Ammon's horn (tissue), 1 donor: ENCODE measurements at places on chromosomes 1 and 21.

DNA sequence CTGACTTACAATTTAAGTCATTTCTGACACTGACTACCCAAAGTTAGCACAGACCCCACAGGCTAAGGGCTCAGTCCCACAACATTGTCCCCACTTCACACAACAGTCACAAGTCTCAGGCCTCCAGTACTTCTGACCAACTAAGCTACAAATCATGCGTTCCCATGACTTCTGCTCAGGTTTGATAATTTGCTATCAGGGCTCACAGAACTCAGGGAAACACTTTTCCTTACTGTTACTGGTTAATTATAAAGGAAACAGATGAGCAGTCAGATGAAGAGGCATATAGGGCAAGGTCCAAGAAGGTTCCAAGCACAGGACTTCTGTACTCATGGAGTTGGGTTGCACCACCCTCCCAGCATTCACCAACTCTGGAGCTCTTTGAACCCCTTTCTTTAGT lies 151.2 kb upstream of the TNR start:
- DNase-seq = no peak

DNA sequence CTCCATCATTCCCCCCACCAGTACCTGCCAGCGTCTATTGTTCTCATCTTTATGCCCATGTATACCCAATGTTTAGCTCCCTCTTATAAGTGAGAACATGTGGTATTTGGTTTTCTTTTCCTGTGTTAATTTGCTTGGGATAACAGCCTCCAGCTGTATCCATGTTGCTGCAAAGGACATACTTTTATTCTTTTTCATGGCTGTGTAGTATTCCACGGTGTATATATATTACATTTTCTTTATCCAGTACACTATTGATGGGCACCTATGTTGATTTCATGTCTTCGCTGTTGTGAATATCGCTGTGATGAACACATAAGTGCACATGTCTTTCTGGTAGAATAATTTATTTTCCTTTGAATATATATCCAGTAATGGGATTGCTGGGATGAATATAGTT lies 313.3 kb upstream of the GREM2 start:
- no peak for DNase-seq

DNA sequence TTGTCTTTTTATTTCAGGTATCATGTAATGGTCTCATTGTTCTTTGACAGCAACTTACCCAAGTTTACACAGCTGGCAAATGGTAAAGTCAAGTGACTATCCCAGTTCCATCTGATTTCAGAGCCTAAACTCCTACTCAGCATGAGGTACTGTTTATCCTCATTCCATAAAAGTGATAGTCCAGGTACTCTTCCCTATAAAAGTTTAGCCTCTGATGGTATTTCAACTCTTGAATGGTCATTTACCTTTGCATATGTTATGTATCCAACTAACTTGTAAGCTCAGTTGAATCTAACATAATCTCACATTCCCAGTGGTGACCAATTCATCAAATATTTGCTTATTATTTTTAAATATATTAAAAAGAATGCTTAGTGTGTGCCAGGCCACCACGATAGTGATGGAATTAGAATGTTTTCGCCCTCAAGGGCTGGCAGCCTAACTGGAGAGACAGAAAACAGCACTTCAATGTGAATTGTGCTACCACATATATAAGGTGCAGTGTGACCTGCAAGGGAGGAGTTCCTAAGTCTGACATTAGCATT lies 307.1 kb downstream of the CTH start:
- no peak for DNase-seq

- DNase-seq = no peak
Measured at GRCh38 chr1:156245451-156246232, 2.2 kb downstream of the PAQR6 start.

DNA sequence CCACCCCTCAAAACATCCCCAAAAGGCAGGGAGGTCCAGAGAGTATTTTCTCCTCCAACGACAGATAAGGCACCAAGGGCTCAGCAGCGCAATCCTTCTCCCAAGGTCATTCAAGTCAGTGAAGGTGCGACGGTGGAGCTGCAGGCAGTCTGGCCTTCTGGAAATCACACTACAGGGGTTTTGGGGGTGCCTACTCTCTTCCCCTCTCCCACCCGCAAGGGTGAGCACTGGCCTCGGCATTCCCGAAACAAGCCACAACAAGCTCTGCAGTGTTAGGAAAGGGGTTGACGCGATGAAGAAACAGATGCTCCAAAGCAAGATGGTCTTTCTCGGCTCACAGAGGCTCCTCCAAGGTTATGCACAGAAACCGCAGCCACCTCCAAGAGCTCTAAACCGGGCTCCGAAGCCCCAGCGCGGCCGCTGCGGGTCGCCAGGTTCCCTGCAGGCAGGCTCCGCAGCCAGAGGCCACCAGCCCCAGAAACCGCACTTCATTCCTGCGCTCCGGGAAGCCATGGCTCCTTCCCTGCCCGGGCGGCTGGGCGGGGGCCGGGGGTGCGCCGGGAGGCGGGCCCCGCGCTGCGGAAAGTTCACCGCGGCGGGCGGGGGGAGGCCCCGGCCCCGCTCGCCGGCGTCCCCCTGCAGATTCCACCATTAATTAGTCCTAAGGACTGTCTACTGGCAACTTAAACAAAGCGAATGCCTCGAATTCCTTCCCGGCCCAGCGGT lies 1.1 kb downstream of the LUZP1 start:
- DNase-seq = peak; percentile 24

DNA sequence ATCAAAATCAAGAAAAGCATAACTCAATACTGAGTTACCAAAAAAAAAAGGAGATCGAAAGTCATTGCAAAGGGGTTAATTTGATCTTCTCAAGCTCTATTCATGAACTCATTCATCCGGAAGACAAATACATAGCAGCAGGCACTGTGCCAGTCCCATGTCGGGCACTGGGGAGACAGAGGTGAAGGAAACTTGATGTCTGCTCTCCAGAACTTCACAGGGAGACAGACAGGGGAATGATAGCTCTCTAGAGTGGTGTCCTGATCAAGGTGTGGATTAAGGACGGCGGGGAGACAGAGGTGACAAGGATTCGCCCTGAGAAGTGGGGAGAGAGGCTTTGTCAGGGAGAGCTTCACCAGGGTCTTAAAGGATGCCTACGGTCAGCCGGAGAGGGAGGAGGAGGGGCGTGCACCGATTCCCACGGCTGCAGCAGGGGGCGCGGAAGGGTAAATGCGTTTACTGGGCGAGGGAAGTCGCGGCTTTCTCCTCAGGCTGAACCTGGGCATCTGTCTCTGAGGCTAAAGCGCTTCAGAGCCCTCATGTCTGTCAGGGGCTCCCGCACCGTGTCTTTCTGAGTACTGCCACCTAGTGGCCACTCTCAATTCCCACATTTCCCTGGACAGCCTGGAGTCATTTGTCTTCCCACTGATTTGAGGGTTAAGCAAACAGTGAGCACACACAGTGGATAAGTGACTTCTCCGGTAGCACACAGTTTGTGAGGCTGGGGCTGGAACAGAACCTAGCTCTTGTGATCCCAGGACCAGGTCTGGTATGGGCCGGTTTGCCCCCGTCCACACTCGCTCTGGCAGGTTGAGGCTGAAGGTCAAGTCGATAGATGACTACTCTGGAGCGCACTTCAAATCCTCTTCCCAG lies 152.8 kb downstream of the TENT5C start:
- DNase-seq = peak; percentile 85

GRCh38 chr1:202571719-202572339 lies 138.4 kb downstream of the SYT2 start:
- DNase-seq = peak; percentile 48
